AG04450 (cell line): ENCODE measurements at places on chromosomes 2 and 18. TPM values are rescaled to one million over a fixed set of nuclear protein-coding genes. Genes with fewer than 3 reads are reported as not detected.

GRCh38 chr2:174635776-174636404 lies 38.3 kb upstream of the WIPF1 start:
- DNase-seq, result no peak

- DNase-seq, result no peak
Measured at GRCh38 chr2:30362468-30363081, 84.5 kb upstream of the LCLAT1 start.

- DNase-seq, result no peak
Measured at GRCh38 chr2:11042841-11043240, 112.4 kb upstream of the SLC66A3 start.

- no peak for DNase-seq
Measured at GRCh38 chr18:63292831-63293683, 26.5 kb downstream of the BCL2 start.

- DNase-seq, result no peak
Measured at GRCh38 chr2:96869822-96870625, at the start of gene SEMA4C. Gene SEMA4C, minus strand, starts transcription at chr2:96870080. Its CDS starts 2,194 bp downstream, at chr2:96867886.

DNA sequence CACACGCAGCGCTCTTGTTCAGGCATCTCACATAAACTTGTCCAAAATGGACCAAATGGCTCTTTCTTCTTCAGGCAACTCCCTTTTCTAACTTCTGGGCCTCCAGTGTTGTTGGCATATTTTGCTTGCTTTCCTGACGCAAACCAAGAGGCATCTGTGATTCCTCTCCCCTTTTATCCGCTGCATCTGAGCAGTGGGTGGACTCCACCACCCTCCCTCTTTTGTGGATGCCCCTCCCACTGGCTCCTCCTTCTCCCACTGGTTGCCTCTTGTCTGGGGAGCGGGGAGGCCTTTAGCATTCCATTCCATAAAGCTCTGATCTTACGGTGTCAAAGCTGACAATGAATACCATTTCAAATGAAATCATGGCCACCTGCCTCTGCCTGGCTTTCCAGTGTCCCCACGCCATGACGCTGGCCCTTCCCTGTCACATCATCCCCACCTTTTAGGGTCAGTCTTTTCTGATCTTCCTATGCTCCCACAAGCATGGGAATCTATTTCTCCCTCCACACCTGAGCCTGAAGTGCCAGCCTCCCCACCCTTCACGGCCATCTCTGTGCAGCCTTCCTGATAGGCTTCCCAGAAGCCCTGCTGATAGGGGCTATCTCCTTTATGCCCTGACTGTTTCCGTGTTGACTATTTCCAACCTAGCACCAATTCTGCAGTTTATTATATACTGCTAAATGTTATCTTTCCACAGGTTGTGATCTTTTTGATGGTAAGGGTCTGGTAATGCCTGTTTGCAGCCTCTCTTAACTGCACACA lies 51.5 kb downstream of the RPL37A start:
- DNase-seq, result no peak

- no peak for DNase-seq
Measured at GRCh38 chr2:28997847-28998735, 17.0 kb downstream of the TOGARAM2 start.

The MC5R gene
- not detected in 2 replicates for polyA plus RNA-seq

The CHRNG gene
- not detected in 2 replicates for polyA plus RNA-seq

The NTSR2 gene
- not detected in 2 replicates for polyA plus RNA-seq

The GPR35 gene
- polyA plus RNA-seq, result 0.05 and 0.06 TPM in 2 replicates

The ACP1 gene
- 108 and 126 TPM in 2 replicates for polyA plus RNA-seq

The PLGLB2 gene
- polyA plus RNA-seq, result 2.9 and 4.5 TPM in 2 replicates

The IL1RN gene
- polyA plus RNA-seq, result not detected in 2 replicates
